H1 (cell line): ENCODE measurements at places on chromosomes 13 and 19. TPM values are rescaled to one million over a fixed set of nuclear protein-coding genes. Genes with fewer than 3 reads are reported as not detected.

DNA sequence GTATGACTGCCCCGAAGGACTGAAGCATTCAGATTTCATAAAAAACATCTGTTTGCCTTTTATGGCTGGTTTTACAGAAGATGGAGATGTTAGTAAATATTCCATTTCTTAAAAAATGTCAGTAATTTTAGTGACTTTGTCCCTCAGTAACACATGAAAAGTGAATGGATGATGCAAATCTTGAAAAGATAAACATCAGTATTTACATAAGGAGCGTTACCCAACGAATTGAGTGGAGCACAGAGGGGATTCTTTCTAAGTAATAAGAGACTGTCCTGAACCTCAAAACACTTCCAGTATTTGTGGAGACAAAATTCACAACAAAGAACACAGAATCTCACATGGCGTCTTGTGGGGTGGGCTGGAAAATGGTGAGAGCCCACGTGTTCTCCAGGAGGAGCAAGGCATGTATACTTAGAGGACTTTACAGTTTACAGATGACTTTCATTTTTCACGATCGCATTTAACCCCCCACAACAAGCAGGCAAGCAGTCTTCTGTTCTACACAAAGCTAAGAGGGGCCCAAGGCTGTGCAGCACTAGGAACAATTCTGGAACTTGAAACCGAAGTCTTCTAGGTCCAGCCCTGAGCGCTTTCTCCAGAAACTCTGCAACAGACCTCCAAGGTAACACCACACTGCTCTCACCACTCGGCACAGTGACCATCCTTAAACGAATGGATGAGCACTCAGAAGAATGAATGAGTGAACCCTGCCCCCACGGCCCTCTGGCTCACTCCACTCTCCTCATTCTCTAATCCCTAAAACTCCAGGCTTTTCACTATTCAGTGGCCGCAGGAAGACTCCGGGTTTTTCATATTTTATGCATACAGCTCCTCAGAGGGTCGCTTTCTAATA lies 709.8 kb downstream of the UQCRFS1 start:
- H3K4me1 ChIP-seq: no peaks in the 10 kb centered on the region; the same call in 1 of the 2 replicates
- no peak overlapping the region for H3K27ac ChIP-seq
- no peak for DNase-seq
- no peaks in the 10 kb centered on the region for H3K27me3 ChIP-seq
- H3K36me3 ChIP-seq: no peaks in the 10 kb centered on the region

- H3K36me3 ChIP-seq: no peaks in the 10 kb centered on the region
- no peak for DNase-seq
- H3K4me3 ChIP-seq: peak overlapping the region; percentile 68
- no peak overlapping the region for H3K27ac ChIP-seq
- H3K4me1 ChIP-seq: peaks cover 21% of the 10 kb centered on the region
These were observed 1.3 kb downstream of the BICRA start for GRCh38 chr19:47609906-47610894.

DNA sequence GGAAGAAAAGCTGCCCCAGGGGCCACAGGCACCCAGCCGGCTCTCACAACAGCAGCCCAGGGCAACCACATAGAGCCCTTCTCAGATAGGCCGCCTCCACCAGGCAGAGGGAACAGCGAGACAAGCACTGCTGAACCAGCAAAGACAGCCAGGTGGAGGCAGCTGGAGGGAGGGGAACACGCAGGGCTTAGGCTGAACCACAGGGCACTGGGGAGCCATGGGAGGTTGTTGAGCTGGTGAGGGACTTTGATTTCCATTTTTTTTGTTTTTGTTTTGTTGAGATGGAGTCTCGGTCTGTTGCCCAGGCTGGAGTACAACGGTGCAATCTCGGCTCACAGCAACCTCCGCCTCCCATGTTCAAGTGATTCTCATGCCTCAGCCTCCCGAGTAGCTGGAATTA lies 3.5 kb downstream of the GAMT start:
- no peak for DNase-seq
- no peaks in the 10 kb centered on the region for H3K36me3 ChIP-seq
- H3K4me3 ChIP-seq: no peak overlapping the region
- H3K27me3 ChIP-seq: no peaks in the 10 kb centered on the region

GRCh38 chr13:32883474-32883873 lies 132.7 kb upstream of the KL start:
- no peaks in the 10 kb centered on the region for H3K4me1 ChIP-seq
- H3K4me3 ChIP-seq: no peak overlapping the region
- DNase-seq: no peak
- H3K27ac ChIP-seq: no peak overlapping the region
- H3K27me3 ChIP-seq: no peaks in the 10 kb centered on the region
- H3K36me3 ChIP-seq: no peaks in the 10 kb centered on the region

Gene KISS1R
- 2.7 and 5.1 TPM in 2 replicates for polyA plus RNA-seq

DNA sequence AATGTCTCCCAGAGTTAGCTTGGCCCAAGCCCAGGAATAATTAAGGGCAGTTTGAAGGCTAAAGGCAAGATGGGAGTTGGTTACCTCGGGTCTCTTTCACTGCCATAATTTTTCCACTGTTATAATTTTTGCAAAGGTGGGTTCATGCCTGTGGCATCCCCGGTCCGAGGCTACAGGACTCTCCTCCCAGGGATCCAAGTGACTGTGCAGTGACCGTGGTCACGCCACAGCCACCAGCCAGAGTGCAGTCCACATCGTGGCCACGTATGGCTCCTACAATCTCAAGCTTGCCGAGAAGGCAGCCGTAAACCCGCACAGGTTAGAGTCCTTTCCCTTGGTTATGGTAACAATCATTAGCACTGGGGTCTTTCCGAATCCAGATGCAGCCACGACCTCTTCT lies 36.8 kb downstream of the C13orf46 start:
- H3K4me1 ChIP-seq: no peaks in the 10 kb centered on the region; the same call in 1 of the 2 replicates
- H3K27ac ChIP-seq: no peak overlapping the region
- no peaks in the 10 kb centered on the region for H3K36me3 ChIP-seq
- no peak overlapping the region for H3K4me3 ChIP-seq
- no peaks in the 10 kb centered on the region; the same call in 1 of the 2 replicates for H3K27me3 ChIP-seq

GRCh38 chr19:37979547-37980082 lies 72.6 kb downstream of the SIPA1L3 start:
- 0 out of 2 replicates have a peak, but pooled peaks cover 2% of the 10 kb centered on the region for H3K4me1 ChIP-seq
- H3K27ac ChIP-seq: peak overlapping the region; percentile 28; the same call in 1 of the 2 replicates
- H3K4me3 ChIP-seq: no peak overlapping the region
- H3K36me3 ChIP-seq: no peaks in the 10 kb centered on the region

Gene CYP2S1
- polyA plus RNA-seq: 97.9 and 210 TPM in 2 replicates

- DNase-seq: peak; percentile 95
- H3K27ac ChIP-seq: peak overlapping the region; percentile 46; the same call in 1 of the 2 replicates
- H3K4me3 ChIP-seq: no peak overlapping the region
- H3K4me1 ChIP-seq: peaks cover 4% of the 10 kb centered on the region
- peaks cover 4% of the 10 kb centered on the region for H3K36me3 ChIP-seq
- no peaks in the 10 kb centered on the region for H3K27me3 ChIP-seq
These were observed 4.7 kb upstream of the PRMT1 start for GRCh38 chr19:49672131-49672919.

Gene LILRB1
- polyA plus RNA-seq: not detected in 2 replicates

- no peaks in the 10 kb centered on the region for H3K27me3 ChIP-seq
- no peak for DNase-seq
- no peaks in the 10 kb centered on the region for H3K4me1 ChIP-seq
- no peak overlapping the region for H3K4me3 ChIP-seq
- peaks cover 4% of the 10 kb centered on the region; the same call in 1 of the 2 replicates for H3K36me3 ChIP-seq
These were observed 14.6 kb downstream of the PLD3 start for GRCh38 chr19:40363069-40363468.

DNA sequence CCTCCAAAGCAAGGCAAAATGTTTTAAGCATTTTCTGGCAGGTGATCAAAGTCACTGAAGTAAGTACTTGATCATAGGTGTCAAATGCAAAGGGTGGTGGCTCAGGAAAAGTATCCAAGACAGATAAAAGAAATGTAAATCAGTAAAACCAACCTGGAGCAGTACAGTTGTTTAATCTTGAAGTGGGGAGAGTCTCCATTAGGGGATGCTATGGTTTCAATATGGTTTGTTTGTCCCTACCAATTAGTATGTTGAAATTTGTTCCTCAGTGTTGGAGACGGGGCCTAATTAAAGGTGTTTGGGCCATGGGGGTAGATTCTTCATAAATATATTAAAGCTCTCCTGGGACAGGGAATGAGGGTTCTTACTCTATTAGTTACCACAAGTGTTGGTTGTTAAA lies 1781.7 kb upstream of the PRR20A start:
- no peaks in the 10 kb centered on the region for H3K27me3 ChIP-seq
- no peaks in the 10 kb centered on the region for H3K4me1 ChIP-seq
- no peak overlapping the region for H3K27ac ChIP-seq
- no peaks in the 10 kb centered on the region for H3K36me3 ChIP-seq
- no peak overlapping the region for H3K4me3 ChIP-seq

GRCh38 chr13:75704194-75704926 lies 68.2 kb downstream of the LMO7 start:
- DNase-seq: no peak
- H3K27ac ChIP-seq: no peak overlapping the region
- no peaks in the 10 kb centered on the region for H3K27me3 ChIP-seq
- H3K4me3 ChIP-seq: no peak overlapping the region
- H3K36me3 ChIP-seq: no peaks in the 10 kb centered on the region

Gene ZNF492
- not detected in 2 replicates for polyA plus RNA-seq

- no peak for DNase-seq
- H3K27me3 ChIP-seq: no peaks in the 10 kb centered on the region
- H3K4me1 ChIP-seq: no peaks in the 10 kb centered on the region
- no peak overlapping the region for H3K4me3 ChIP-seq
- H3K36me3 ChIP-seq: peaks cover 5% of the 10 kb centered on the region; the same call in 1 of the 2 replicates
These were observed 22.4 kb upstream of the C13orf46 start for GRCh38 chr13:113996081-113996911.

Gene FUT1
- 7.4 and 12.4 TPM in 2 replicates for polyA plus RNA-seq

DNA sequence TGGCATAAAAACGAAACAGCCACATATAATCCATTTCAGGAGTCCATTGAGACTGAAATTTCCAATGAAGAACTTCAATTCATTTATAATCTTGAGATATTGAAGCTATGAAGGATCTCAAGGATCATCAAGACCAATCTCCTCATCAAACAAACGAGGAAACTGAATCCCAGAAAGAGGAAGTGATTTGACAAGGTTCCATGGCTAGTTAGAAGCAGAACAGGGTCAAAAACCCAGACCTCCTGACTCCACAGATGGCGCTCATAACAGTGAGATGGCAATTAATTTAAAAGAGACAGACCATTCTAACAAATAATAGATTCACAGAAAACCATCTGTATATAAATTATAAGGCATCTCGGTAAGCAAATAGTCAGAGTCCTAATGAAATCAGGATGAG lies 229.7 kb downstream of the KCTD12 start:
- H3K27me3 ChIP-seq: no peaks in the 10 kb centered on the region
- H3K4me1 ChIP-seq: no peaks in the 10 kb centered on the region
- no peak overlapping the region for H3K4me3 ChIP-seq
- H3K36me3 ChIP-seq: no peaks in the 10 kb centered on the region
- DNase-seq: no peak
- no peak overlapping the region for H3K27ac ChIP-seq

- H3K27me3 ChIP-seq: no peaks in the 10 kb centered on the region
- no peak overlapping the region for H3K4me3 ChIP-seq
- no peaks in the 10 kb centered on the region for H3K36me3 ChIP-seq
- no peak for DNase-seq
These were observed 149.6 kb downstream of the PDS5B start for GRCh38 chr13:32735859-32736258.

GRCh38 chr19:56139847-56140582 lies 1.1 kb upstream of the ZNF444 start:
- no peaks in the 10 kb centered on the region for H3K27me3 ChIP-seq
- peak overlapping the region; percentile 13; the same call in 1 of the 2 replicates for H3K27ac ChIP-seq
- peak overlapping the region; percentile 50 for H3K4me3 ChIP-seq
- H3K4me1 ChIP-seq: peaks cover 8% of the 10 kb centered on the region
- H3K36me3 ChIP-seq: no peaks in the 10 kb centered on the region
- DNase-seq: no peak

DNA sequence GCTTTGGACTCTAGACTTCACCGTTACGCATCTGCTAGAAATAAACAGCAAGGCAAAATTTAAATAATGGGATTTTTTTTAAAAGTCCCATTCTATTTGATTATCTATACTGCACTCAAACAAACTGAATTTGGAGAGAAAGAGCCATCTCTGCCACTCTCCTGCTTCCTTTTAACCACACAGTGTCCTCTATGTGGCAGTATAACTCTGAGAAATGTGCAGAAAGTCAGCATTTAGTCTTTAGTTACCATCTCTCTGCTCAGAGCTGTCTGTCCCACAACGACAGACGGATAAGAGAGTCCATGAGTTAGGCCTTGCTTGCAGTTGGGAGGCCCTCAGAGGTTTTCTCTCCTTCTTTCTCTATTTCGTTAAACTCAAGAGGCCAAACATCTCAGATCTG lies 21.2 kb downstream of the CCNA1 start:
- no peak for DNase-seq
- peaks cover 6% of the 10 kb centered on the region; the same call in 1 of the 2 replicates for H3K4me1 ChIP-seq
- H3K36me3 ChIP-seq: no peaks in the 10 kb centered on the region
- no peaks in the 10 kb centered on the region for H3K27me3 ChIP-seq

- H3K36me3 ChIP-seq: peaks cover 10% of the 10 kb centered on the region
- H3K27me3 ChIP-seq: no peaks in the 10 kb centered on the region
- peak overlapping the region; percentile 98 for H3K4me3 ChIP-seq
- H3K4me1 ChIP-seq: no peaks in the 10 kb centered on the region
- H3K27ac ChIP-seq: peak overlapping the region; percentile 10; the same call in 1 of the 2 replicates
- no peak for DNase-seq
These were observed 787 bp downstream of the ZNF580 start for GRCh38 chr19:55641426-55642152.

DNA sequence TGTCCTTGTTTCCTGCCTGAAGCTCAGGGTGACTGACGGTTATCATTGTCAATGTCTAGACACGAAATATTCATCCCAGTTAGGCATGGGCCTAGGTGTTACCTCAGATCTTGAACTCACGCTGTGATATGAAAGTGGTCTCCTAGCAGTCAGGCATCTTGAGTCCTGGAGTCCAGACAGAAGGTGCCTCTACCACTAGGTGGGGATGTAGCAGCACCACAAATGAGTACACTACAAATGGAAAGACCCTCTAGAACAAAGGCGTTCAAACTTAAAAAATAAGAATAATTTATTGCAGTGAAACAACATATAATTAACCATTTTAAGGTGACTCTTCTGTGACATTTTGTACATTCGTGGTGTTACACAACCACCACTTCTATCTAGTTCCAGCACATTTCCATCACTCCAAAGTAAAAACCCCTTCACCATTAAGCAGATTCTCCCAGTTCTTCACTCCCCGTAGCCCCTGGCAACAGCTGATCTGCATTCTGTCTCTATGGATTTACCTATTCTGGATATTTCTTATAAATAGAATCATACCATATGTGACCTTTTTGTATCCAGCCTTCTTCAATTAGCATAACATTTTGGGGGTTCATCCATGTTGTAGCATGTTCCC lies 11.9 kb upstream of the FRY start:
- no peak overlapping the region for H3K4me3 ChIP-seq
- no peak overlapping the region for H3K27ac ChIP-seq
- DNase-seq: no peak
- H3K36me3 ChIP-seq: no peaks in the 10 kb centered on the region

Gene PAK4
- polyA plus RNA-seq: 50.7 and 107 TPM in 2 replicates

Gene SPACA6
- polyA plus RNA-seq: 7.1 and 9.7 TPM in 2 replicates

Gene ZNF28
- 5.5 and 7.3 TPM in 2 replicates for polyA plus RNA-seq

DNA sequence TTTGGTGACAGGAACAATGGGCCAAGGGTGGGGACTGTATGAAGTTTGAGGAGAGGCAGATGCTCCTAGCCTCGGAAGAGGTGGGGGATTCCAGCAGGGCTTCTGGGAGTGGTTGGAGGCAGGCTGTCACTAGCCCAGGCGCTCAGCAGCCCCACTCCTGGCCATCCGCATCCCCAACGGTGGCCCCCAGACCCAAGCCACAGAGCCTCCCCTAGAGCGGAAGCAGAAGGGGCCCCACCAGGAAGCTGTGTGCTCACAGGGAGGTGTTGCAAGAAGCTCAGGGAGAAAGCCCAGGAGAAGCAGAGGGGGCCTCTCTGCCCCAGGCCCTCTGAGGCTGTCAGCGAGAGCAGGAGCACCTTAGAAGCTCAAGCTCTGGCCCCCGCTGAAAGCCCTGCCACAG lies 8.3 kb downstream of the PRAM1 start:
- H3K27me3 ChIP-seq: no peaks in the 10 kb centered on the region
- no peak overlapping the region for H3K4me3 ChIP-seq
- H3K27ac ChIP-seq: no peak overlapping the region

Gene GGN
- polyA plus RNA-seq: 0.47 and 0.69 TPM in 2 replicates
